Left lung (tissue), 14 donors: ENCODE measurements at places on chromosomes 1 and 21.

GRCh38 chr21:37455504-37455911 is 88.9 kb downstream of the DYRK1A start:
- DNase-seq: no peak

- no peak for DNase-seq
These were observed 10.6 kb upstream of the TAS1R2 start for GRCh38 chr1:18869847-18870594.

- no peak for DNase-seq
These were observed 381.1 kb upstream of the PKN2 start for GRCh38 chr1:88302843-88303486.

DNA sequence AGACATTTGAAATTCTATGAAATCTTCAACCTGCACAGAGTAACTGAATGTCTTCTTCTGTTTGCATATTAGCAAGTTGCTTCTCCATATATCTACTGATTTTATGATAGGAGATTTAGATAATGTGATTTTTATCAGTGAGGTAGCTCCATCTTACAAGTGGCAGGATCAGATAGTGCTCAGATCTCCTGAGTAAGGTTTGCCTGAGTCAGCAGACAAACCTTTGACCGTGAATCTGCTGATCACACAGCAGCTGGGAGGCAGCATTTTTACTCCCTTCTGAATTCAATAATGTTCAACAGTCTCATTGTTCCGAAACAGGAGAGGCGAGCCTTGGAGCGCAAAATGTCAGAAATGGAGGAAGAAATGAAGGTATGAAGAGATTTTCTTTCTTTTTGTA is 141.4 kb downstream of the SYT2 start:
- DNase-seq: no peak

- no peak for DNase-seq
These were observed 105.8 kb downstream of the EDEM3 start for GRCh38 chr1:184648856-184649201.

DNA sequence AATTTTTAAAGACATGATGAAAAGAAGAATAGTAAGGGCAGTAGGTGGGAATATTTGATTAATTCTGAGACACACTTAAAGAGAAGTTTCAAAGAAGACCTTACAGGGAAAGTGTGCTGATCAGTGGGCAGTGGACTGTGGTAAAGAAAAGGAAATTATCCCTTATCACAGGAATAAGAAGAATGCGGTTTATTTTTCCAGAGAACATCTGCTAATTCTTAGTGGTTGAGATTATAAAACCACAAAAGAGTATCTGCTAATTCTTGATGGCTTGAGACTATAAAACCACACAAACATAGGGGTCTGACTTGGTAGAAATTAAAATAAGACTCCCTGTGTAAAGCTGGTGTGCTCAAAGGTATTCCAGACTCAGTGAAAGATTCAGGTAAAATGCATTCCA is 60.0 kb upstream of the KCTD3 start:
- DNase-seq: no peak

DNA sequence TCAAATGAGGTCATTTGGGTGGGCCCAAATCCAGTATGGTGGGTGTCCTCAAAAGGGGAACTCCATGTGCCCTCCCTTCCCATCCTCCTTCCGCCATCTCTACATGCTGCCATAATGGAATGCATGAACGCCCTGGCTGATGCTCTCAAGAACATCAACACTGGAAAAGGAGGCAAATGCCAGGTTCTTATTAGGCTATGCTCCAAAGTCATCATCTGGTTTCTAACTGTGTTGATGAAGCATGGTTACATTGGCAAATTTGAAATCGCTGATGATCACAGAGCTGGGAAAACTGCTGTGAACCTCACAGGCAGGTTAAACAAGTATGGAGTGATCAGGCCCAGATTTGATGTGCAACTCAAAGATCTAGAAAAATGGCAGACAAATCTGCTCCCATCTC is 16.6 kb upstream of the TRIM45 start:
- no peak for DNase-seq

DNA sequence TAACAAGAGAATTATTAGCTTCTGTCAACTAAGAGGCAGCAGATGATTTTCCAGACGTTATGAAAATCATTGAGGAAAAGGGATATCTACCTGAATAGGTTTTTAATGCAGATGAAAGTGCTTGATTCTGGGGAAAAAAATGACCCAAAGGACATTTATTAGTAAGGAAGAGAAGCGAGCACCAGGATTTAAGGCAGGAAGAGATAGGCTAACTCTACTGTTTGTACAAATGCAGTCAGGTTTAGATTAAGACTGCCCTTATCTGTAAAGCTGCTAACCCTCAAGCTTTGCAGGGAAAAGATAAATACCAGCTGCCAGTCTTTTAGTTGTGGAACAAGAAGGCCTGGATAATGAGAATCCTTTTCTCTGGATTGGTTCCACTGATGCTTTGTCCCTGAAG is 33.0 kb upstream of the LRIG2 start:
- DNase-seq: no peak

GRCh38 chr1:48955774-48956173 is 179.1 kb upstream of the BEND5 start:
- no peak for DNase-seq

DNA sequence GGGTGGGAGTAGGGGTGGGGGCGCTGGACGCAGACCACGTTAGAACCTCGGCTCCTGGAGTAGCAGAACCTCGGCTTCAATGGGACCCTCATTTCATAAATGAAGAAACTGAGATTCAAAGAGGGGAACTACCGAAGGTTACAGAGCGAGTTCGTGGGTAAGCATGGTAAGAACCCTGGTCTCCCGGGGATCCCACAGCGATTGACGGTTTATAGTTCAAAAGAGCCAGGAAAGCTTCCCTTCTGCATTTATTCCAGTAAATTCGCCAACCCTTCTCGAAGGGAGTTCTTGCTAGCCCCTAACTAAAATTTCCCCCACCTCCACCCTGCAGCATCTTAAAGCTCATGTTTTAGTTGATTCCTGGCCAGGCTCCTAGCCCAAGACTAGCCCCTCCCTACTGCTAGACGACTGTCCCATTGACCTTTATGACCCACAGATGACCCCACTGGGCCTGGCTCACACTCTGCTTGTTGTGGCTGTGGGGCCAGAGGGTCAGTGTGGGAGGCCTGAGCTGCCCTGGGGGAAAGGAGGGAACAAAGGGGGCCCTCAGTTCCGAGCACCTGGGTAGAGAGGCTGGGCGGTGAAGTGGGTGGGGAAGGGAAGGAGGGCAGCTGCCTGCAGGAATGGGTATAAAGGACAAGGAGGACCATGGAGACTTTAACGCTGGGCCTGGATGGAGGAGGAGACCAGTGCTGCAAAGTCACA is 558 bp upstream of the KIF21B start:
- DNase-seq: no peak

DNA sequence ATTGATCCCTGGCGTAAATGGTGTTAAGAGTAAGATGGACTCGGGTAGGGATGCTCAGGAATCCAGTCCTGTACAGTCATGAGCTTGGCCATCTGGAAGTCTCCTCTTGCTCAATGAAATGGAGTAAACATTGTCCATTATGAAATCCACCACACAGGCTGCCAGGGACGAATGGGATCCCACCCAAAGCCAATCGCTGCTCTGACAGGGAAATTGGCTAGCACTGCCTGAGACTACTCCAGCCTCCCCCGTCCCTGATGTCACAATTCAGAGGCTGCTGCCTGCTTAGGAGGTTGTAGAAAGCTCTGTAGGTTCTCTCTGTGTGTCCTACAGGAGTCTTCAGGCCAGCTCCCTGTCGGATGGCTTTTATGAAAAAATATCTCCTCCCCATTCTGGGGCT is at the start of gene HSD11B1:
Gene HSD11B1 (plus strand): TSS at position 263 of the 400 bp plus-strand sequence. CDS start 97 bp downstream, at position 360.
- DNase-seq: no peak

DNA sequence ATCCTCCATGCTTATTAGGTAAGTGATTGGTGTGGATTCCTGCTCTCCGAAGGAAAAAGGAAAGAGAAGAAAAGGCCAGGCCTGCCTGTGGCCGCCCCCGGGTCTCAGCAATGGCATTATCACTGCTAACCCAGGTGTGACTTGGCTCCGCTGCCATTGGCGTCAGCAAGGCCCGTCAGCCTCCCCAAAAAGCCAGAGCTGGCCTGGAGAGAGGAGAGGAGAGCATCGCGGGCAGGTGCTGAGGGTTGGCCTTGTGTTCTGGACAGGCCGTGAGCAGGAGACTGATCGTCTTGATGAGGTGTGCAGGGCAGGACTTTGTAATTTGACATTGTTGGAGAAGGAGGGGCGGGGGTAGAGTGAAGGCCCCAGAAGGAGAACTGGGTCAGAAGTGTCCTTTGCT is 186.4 kb downstream of the CAMTA1 start:
- DNase-seq: no peak

DNA sequence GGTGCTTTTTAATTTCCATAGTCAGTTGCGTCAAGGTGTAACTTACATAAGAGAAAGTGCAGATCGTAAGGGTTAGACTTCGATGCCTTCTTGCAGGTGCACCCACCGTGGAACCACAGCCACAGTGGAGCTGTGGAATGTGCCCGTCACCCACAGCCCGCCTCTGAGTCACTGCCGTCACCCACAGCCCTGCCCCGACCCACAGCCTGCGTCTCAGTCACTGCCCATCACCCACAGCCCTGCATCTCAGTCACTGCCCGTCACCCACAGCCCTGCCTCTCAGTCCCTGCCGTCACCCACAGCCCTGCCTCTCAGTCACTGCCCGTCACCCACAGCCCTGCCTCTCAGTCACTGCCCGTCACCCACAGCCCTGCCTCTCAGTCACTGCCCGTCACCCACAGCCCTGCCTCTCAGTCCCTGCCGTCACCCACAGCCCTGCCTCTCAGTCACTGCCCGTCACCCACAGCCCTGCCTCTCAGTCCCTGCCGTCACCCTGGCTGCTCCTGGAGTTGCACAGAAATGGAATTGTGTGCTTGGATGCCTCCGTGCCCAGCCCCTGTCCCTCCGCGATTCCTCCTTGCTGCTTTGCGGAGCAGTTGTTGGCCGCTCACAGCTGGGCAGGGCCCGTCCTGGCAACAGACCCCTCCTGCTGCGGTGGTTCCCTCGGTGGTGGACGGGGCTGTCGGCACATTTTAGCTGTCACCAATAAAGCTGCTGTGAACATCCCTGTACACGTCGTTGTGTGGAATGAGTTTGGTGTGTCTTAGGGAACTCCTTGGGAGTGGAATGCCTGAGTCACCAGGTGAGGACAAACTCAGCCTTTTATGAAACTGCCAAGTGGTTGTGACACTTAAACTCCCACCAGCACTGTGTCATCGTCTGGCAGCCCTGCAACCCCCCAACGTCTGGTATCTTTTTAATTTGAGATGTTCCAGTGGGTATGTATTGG is 44.9 kb upstream of the COL6A2 start:
- DNase-seq: no peak

DNA sequence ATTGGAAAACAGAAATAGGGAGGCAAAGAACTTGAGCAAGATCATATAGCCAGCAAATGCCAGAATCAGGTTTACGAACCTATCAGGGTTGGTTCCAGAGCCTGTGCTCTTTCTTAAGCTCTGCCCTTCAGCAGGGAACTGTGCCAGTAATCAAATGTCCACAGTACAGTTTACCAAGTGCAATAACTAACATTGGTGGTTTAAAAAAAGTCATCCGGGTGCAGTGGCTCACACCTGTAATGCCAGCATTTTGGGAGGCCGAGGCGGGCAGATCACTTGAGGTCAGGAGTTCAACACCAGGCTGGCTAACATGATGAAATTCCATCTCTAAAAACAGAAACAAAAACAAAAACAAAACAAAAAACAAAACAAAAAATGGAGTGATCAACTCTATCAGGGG is 182.7 kb downstream of the LMX1A start:
- DNase-seq: no peak

- no peak for DNase-seq
These were observed 46.9 kb upstream of the GOLT1A start for GRCh38 chr1:204260601-204261197.

GRCh38 chr1:56963667-56964066 is 2.1 kb downstream of the C8B start:
- DNase-seq: no peak

GRCh38 chr1:150609732-150610131 is 19.7 kb downstream of the ENSA start:
- DNase-seq: no peak

- no peak for DNase-seq
These were observed 119.2 kb downstream of the SMYD2 start for GRCh38 chr1:214400131-214400530.

GRCh38 chr1:17119076-17119772 is at the start of gene PADI2:
TSS of gene PADI2 (minus strand) at chr1:17119451. CDS start at chr1:17119371, 80 bp downstream.
- peak; percentile 77 for DNase-seq

DNA sequence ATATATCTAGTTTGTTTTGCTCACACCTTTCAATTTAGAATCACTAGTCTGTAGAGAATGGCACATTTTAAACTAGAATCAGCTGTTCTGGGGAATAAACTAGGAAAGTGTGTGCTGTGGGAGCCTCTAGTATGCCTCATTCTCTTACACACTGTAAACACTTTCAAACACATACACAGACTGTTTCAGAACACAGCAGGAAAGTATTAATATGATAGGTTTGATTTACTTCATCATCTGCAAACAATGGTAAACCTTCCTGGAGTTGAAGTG is 67.1 kb upstream of the ABCG1 start:
- DNase-seq: no peak
